ENCODE measurements at places on chromosomes 5 and 9.
A peak's percentile ranks its signal among the peaks of the same experiment; 100 is the strongest.

GRCh38 chr9:8895861-8896224, 1096.3 kb upstream of the DMAC1 start:
- DNase-seq = no peak

- no peak for DNase-seq
Observed at GRCh38 chr5:74282490-74282889, 358.0 kb downstream of the ENC1 start.

DNA sequence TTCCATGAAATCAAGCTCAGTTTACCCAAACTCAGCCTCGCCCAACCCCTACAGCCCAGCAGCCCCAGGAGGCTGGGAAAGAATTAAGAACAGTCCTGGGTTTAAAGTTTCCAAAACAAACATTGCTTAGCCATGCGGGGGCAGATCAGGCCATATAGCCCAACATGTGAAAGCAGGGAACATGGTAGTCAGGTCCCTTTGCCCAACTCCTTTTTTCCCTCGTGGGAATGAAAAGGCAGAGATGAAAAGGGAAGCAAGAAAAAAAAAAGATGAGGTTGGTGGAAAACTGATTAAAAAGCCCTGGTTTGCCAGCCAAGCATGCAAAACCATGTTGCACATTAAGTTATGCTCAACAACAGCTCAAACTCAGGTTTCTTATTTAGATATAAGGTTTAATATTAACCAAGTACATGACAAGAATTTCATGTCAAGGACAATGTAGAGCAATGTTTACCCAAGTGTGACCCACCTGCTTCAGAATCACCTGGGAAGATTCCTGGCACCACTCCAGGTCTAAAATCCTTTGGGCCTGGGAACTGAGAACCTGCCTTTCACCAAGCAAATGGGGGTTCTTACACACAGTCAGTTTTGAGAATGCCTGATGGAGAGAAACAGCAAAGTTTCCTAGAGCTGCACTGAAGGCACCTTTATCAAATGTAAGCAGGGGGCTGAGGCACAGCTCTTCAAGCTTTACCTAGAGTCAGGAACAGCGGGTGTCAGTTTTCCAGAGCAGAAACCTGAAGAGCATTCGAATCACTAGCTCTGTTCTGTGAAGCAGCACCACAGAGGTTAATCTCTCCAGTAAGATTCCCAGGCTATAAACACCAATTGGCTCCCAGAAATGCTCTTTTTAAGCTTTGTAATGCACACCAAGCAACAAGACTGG, 1.7 kb downstream of the FREM1 start:
- no peak for DNase-seq

DNA sequence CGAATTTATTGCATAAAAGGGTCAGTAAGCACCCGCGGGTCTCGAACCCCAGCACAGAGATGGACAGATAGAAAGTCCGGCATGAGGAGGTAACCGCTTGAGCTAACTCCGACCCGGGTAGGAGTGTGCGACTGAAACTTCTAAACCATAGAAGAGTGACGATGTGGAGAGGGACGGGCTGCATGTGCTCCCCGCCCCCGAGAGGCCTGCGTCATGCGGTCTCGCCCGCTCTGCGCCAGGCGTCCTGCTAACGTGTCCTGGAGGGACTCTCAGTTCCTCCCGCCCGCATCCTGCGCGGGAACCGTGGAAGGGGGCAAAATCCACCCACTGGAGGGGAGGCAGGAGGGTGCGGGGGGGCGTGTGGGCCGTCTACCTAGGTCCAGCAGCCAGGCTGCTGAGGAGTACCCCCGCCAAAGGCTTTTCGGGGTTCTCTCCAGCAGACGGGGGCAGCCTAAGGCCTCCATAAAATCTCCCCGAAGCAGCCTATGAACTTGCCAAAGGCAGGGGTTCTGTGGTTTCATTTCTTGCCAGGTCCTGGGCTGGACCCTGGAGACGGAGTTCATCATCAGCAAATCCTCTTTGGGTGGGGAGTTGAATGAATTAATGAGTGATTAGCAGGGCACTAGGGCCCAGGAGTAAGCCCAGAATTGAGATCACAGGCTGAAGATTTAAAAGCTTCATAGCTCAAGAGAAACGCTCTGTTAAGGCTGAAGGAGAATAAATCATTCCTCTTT, 51.9 kb downstream of the TGFBI start:
- DNase-seq = no peak

DNA sequence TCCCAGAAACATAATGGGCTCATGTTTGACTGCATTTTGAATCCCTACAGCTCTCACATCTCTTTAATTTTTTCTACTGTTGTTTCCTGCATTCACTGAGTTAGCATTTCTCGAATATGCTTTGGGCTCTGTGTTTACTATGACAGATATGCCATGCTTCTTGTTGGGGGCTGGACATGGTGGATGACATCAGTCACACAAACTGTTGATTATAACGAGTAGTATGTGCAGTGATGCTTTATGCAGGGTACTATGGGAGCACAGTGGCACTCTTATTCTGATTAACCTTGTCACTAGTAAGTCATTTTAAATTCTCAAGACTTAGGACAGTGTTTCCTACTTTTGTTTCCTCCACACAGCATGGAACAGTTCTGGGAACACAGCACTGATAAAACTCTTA, 295.4 kb upstream of the ZNF608 start:
- no peak for DNase-seq

DNA sequence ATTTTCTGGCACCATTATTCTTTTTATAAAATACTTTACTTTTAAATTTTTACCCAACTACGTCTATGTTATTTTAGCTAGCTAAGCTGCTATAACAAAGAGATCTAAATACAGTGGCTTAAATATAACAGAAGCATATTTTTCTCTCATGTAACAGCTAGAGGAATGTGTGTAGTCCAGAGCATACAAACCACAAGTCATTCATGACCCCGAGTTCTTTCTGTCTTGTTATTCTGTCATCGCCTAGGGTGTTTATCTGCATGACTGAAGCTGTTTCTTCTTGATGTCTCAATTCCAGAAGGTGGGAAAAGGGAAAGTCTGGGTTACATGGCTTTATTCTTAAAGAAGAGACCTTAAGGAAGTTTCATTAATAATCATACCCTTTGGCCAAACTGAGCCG, 136.9 kb upstream of the RFX3 start:
- no peak for DNase-seq

DNA sequence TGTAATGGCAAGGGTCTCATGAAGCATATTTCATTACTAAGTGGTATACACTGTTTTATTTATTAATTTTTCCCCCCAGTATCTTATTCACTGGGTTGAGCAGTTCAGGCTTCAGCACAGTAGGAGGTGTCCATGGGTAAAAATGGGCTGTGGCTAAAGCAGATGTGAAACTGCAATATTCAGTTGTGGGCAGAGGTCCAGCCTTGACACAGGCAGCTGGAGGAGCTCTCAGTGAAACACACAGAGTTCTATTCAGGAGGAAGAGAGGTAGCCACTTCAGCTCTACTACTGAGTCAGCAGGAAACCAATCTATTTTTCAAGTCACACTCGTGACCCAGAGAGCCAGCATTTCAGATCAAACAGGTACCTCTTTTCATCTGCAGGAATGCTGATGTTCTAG, 418.3 kb downstream of the CDH10 start:
- DNase-seq = no peak

DNA sequence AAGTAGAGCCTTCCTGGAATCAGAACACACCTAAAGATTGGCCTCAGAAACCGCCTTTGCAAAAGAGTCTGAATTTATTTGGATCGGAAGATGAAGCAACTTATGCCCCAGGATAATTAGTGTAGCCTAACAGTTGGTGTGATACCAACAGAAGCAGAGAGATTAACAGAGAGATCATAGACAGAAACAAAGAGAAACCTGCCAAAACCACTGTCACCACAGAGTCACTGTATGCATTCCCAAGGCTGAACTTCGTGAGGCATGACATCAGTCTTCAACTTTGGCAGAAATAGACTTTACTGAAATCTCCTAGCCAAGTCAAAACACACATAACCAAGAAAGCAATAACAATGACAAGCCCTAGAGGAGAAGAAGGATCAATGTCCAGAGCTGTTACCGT, 361.8 kb downstream of the ELAVL2 start:
- no peak for DNase-seq

DNA sequence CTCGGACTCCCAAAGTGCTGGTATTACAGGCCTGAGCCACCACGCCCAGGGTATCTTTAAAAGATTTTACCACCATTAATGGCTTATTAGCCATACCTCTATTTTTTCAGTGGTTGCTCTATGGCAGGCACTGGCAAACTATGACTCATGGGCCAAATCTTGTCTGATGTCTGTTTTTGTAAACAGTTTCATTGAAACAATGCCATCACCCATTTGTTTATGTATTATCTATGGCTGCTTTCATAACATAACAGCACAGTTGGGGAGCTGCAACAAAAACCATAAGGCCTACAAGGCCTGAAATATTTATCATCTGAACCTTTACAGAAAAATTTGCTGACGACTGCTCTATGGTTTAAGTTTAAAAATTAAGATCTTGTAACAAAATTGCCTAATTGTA, 66.8 kb downstream of the SLC38A9 start:
- no peak for DNase-seq

DNA sequence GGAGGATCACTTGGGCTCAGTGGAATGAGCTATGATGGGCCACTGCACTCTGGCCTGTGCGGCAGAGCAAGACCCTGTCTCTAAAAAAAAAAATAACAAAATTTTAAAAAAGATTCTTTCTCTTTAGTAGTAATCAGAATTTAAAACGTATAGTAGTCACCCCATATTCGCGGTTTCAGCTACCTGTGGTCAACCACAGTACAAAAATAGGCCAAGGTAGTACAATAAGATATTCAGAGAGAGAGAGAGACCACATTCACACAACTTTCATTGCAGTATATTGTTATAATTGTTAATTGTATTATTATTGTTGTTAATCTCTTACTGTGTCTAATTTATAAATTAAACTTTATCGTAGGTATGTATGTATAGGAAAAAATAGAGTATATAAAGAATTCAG, 18.7 kb downstream of the INIP start:
- DNase-seq = no peak

DNA sequence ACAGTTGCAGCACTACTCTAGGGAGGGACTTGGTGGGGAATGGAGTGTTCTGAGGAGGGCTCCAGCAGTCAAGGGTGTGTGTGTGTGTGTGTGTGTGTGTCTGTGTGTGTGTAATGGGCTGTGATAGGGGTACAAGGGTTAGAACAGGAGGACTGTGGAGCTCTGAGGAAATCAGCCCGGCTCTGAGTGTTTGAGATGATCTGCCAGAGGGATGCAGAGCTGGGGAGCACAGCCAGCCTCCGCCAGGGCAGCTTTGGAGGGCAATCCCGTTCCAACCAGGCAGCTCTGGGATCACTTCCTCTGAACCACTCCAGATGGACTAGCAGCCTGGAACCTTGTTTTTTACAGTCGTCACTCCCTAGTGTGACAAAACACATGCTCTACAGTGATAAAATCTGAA, 3.0 kb upstream of the SLC6A7 start:
- no peak for DNase-seq

- DNase-seq = no peak
Observed at GRCh38 chr5:94240596-94240992, 377.8 kb downstream of the KIAA0825 start.

GRCh38 chr5:62138607-62139006, 167.4 kb upstream of the KIF2A start:
- DNase-seq = no peak

DNA sequence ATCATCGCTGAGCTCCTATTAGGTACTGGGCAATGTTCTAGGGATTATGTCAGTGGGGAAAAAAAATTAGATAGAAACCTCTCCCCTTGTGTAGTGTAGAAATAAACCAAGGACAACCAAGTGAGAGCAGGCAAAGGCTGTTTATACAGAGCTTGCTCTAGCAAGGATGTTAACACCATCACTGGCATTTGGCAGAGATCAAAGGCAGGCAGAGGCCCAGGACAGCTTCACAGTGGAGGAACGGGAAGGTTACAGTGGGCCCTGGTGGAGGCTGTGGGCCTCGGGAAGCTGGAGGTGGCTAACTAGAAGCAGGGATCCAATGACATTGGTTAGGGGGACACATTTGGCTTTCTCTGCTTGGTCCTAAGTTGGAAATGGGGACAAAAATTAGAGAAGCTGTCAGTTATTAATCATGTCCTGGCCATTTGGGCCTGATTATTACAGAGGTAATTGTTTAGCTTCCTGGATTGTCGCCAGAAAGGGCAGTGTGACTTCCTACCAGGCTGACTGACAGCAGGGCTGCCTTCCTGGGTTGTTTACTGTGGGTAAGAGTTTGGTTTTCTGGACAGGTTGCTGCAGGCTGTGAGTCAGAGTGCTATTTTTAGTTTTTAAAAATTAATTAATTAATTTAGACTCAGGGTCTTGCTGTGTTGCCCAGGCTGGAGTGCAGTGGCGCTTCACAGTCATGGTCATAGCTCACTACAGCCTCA, 259.3 kb downstream of the ROR2 start:
- DNase-seq = no peak

- DNase-seq = peak; percentile 3
Observed at GRCh38 chr5:14628346-14628745, 36.2 kb upstream of the OTULIN start.

GRCh38 chr9:136233411-136233810, 12.2 kb downstream of the QSOX2 start:
- DNase-seq = no peak

DNA sequence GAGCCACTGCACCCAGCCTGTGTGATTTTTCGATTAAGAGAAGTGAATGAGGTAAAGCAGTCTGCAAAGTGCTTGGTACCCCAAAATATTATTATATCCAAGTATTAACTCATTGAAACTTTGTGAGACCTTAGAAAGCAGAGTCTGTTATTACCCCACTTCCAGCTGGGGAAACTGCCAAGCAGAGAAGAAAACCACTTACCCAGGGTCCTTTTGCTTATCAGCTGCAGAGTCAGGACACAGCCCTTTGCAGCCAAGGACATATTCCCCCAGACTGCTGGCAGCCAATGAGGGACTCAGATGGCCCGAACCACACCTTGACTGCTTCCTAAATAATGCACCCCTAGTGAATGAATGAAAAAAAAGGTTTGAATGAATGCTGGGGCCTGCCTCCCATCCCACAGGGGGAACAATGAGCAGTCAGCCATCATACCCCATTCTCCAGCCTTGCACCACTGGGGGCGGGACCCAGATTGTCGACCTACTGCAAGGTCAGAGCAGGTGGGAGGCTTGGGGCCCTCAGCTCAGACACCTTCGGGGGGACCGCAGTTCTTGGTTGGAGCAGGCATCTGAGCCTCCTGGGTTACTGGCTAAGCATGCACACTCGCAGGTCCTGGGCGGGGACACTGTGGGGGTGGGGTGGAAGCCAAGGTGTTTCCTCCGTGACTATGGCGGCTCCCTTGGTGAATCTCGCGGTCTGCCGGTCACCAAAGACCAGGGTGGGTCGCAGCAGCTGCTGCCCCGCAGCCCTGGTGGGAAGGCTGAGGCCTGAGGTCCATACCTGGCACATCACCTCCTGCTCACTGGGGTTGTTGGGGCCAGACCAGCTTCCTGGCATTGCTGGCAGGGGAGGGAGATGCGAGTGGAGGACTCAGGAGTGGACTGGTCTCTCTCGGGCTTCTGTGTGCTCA, 29.7 kb downstream of the PRRT1B start:
- no peak for DNase-seq

Measured in effector CD8-positive, alpha-beta T cell (primary cell).